Activated CD4-positive, alpha-beta T cell treated with anti-CD3 and anti-CD28 coated beads for 36 hours (primary cell): ENCODE measurements at places on chromosomes 3 and 15. TPM values are rescaled to one million over a fixed set of nuclear protein-coding genes. Genes with fewer than 3 reads are reported as not detected.

Gene COL6A6
- not detected for total RNA-seq

Gene TLNRD1
- total RNA-seq = 16.9 TPM

Gene STARD5
- 9.2 TPM for total RNA-seq

Gene CHAC1
- total RNA-seq = 32.2 TPM

Gene NPRL2
- total RNA-seq = 43.0 TPM

Gene TM4SF1
- total RNA-seq = not detected

Gene NSMCE3
- 8.0 TPM for total RNA-seq

Gene SAMMSON
- not detected for total RNA-seq

Gene DLEC1
- total RNA-seq = 0.19 TPM

Gene TMEM43
- total RNA-seq = 28.5 TPM

Gene PPM1L
- 2.4 TPM for total RNA-seq

Gene SEMA3B
- total RNA-seq = 2.1 TPM

Gene FANCD2OS
- not detected for total RNA-seq

Gene RPP14
- 16.9 TPM for total RNA-seq

Gene NOX5
- total RNA-seq = not detected

Gene GRM2
- 0.47 TPM for total RNA-seq

Gene BOC
- total RNA-seq = 0.40 TPM

Gene DPH6
- total RNA-seq = 8.1 TPM

Gene KLHL6
- 62.8 TPM for total RNA-seq

Gene CILP
- total RNA-seq = not detected

Gene ST3GAL6
- not detected for total RNA-seq

Gene EEF1AKMT4
- 5.8 TPM for total RNA-seq

Gene HCN4
- total RNA-seq = not detected

Gene KBTBD13
- total RNA-seq = not detected

Gene STARD9
- 4.0 TPM for total RNA-seq

Gene P2RY13
- total RNA-seq = not detected

Gene WDR76
- total RNA-seq = 95.2 TPM

Gene OR5K3
- not detected for total RNA-seq

Gene PLD1
- 1.1 TPM for total RNA-seq

Gene GABRB3
- total RNA-seq = not detected

Gene GBE1
- 40.1 TPM for total RNA-seq

Gene ARHGEF3
- total RNA-seq = 38.3 TPM

Gene NANOGP8
- total RNA-seq = not detected

Gene ASB14
- total RNA-seq = not detected

Gene EXD1
- not detected for total RNA-seq

Gene NTRK3
- total RNA-seq = 0.88 TPM

Gene FAM240A
- not detected for total RNA-seq

Gene ADGRG7
- not detected for total RNA-seq

Gene IGDCC3
- total RNA-seq = not detected

Gene RPS17
- total RNA-seq = 3,294 TPM

Gene CCNB2
- 68.0 TPM for total RNA-seq

Gene DISP2
- 0.04 TPM for total RNA-seq

Gene GOLGA6L1
- not detected for total RNA-seq

Gene RTP1
- total RNA-seq = not detected

Gene CHRFAM7A
- total RNA-seq = not detected

Gene UROC1
- not detected for total RNA-seq

Gene IGSF10
- total RNA-seq = not detected

Gene CRYGS
- 1.7 TPM for total RNA-seq

Gene MEX3B
- total RNA-seq = 1.2 TPM

Gene SYNPR
- total RNA-seq = not detected

Gene GRAMD1C
- 0.97 TPM for total RNA-seq

Gene ECE2
- total RNA-seq = not detected
